ENCODE measurements at places on chromosomes 2 and 18.

- no peak for DNase-seq
Measured at GRCh38 chr2:234983011-234983726, 31.4 kb downstream of the SH3BP4 start.

- no peak for DNase-seq
Measured at GRCh38 chr2:69459936-69460335, 22.7 kb upstream of the NFU1 start.

- DNase-seq = no peak
Measured at GRCh38 chr2:48569433-48569832, 39.5 kb downstream of the STON1 start.

DNA sequence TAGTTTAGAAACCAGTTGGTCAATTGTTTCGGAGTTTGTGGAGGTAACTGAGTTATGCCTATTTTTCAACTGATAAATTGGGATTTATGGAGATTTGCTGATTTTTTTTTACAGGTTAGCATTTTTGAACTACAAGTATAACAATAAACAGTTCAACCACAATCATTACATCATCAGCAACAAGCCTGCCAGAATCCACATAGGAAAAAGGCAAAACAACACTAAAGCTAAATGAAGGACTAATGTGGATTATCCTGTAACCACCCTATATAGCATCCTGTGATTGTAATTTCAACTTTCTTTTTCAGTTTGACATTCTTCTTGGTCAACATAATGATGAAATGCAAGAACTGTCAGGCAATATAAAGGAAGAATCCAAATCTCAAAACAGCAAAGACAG, 76.5 kb downstream of the CCDC102B start:
- DNase-seq = no peak

- DNase-seq = peak; percentile 8
Measured at GRCh38 chr2:217260441-217261115, 400.7 kb upstream of the TNP1 start.

DNA sequence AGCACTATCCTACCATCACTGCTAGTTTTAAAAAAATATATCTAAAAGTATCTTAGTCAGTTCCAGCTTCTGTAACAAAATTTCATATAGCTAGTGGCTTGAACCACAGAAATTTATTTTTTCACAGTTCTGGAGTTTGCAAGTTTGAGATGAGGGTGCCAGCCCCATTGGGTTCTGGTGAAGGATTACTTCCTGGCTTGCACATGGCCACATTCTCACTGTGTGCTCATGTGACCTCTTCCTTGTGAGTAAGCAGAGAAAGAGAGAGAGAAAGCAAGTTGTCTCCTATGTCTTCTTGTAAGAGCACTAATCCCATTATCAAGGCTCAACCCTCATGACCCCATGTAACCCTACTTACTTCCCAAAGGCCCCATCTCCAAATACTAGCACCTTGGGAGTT, 158.9 kb downstream of the DOK6 start:
- DNase-seq = no peak

DNA sequence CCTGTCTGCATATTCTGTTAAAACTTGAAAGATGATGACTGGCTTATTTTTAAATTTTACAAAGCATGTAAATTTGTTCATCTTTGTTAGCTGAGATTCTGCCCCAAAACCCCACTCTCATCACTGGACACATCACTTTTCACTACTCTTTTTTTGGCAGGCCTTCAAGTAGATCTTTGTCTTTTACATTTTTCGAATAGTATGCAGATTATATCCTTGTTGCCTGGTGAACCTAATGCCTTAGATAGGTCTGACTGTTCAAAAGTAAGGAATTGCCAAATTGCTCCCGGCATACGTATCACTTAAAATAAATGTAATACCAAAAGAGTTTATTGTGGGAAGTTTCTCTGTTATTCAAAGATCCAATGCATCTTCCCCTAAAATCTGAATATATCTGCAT, 303.3 kb downstream of the XIRP2 start:
- no peak for DNase-seq

DNA sequence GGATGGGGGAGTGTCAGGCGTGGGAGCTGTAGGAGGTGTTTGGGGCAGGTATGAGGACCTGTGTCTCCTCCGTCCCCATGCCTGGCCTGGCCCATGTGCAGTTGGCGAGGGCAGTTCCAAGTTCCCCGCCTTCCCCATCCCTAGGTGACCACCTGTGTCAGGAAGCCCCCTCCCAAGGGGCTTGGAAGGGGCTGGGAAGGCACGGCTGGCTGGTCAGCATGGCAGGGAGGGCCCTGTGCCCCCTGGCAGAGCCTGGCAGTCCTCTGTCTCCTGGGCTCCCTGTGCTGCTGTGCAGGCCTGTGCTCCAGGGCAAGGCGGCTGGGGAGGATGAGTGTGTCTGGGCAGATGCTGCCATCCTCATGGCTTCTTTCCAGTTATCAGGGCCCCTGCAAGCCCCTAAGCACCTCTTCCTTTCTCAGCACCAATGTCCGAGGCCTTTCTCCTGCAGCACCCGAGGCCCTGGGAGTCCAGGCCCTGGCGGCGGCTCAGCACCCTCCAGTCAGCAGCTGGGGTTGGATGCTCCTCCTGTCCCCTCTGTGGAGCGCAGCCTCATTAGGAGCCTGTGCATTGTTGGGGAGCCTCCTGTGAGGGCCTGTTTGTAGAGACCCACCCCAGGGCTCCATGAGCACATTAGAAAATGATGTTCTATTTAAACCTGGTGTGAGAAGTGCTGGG, 101.7 kb downstream of the FAM210A start:
- no peak for DNase-seq

- no peak for DNase-seq
Measured at GRCh38 chr2:31415421-31415820, 879 bp upstream of the XDH start.

DNA sequence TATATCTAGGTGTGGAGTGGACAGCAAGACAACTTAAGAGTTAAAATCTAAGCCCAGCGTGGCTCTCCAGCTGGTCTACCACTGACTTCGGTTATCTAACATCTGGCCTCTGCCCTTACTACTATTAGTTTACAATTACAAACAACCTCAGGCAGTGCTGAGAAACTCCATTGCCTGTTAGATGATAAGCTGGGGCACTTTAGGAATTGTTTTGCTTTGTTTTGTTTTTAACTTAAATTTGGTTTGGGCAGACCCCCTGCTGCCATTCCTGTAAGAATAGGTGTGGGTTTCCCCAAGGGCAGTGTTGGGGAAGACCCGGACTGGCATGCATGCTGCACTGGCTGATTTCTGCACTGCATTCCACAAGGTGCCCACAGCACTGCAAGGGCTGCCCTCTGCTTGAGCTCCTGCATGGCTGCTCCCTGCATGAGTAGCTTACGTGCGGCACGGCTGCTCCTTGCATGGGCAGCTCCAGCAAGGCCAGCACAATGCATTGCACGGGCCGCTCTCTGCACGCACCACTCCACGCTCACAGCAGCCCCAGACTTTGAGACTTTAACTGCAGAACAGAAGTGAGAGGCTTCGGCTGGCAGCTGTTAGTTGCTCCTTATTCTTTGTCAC, 74.2 kb upstream of the SERTAD2 start:
- no peak for DNase-seq

- no peak for DNase-seq
Measured at GRCh38 chr18:45896991-45897390, 70.1 kb downstream of the EPG5 start.

DNA sequence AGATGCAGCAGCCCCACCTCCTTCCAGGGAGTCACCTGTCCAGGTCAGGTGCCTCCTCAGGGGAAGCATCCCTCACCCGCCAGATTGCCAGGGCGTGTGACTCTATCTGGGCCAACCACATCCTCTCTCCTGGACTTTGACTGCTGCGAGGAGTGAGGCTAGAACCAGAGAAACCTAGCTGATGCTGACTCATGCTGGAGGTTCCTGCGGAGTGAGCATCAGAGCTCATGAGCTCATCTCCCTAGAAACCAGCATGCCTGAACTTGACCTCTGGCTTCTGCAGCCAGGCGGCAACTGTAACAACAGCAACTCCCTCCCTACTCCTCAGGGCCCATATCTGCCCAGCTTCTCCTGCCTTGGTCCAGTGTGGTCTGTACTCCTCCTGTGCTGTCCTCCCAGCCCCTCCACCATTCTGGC, 28.3 kb upstream of the NT5DC4 start:
- DNase-seq = peak; percentile 42

GRCh38 chr2:27509326-27509725, 12.7 kb downstream of the GCKR start:
- DNase-seq = no peak
